Putamen (tissue), 1 donor: ENCODE measurements at places on chromosomes 4 and X.

DNA sequence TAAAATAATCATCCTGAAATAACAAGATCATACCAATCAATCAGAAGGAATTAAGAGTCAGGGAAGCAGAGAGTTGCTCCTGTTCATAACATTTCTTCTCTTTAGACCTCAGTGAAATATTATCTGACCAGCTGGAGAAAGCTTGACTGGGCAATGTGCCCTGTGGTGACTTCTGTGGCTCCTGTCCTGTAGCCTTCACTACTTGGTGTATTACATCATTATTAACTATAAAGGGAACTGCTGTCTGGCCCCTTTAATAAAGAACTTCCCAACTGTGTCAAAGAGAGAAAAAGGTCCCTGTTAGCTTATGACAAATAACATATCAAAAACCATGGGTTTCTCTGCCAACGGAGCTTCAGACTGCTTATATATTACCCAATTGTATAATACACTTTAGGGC is 18.0 kb downstream of the OPHN1 start:
- DNase-seq: no peak

DNA sequence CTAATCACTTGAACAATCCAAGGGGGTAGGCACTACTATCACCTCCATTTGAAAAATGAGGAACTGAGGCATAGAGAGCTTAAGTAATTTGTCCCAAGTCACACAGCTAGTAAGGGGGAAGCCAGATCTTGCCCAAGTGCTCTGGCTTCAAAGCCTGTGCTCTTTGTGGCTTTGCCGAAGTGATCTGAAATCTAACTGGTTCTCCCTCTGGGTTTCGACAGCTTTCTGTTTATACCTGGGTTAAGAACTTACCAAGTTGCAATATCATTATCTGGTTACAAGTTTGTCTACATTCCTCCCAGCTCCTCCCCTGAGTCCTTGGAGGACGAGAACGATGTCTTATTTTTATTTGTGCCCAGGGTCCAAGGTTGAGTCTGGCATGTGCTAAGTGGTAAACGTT is 125.3 kb upstream of the RAI2 start:
- DNase-seq: no peak

DNA sequence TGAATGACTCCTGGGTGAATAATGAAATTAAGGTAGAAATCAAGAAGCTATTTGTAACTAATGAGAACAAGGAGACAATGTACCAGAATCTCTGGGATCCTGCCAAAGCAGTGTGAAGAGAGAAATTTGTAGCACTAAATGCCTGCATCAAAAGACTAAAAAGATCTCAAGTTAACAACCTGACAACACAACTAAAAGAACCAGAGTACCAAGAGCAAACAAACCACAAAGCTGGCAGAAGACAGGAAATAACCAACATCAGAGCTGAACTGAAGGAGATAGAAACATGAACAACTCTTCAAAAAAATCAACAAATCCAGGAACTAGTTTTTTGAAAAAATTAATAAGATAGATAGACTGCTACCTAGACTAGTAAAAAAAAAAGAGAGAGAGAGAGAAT is 8.4 kb downstream of the CFAP299 start:
- no peak for DNase-seq

- no peak for DNase-seq
These were observed 256.8 kb upstream of the ARSJ start for GRCh38 chr4:114236171-114236769.

- DNase-seq: no peak
These were observed 13.1 kb downstream of the DCHS2 start for GRCh38 chr4:154478547-154478946.

GRCh38 chr4:113869743-113870375 is 108.3 kb upstream of the CAMK2D start:
- no peak for DNase-seq

DNA sequence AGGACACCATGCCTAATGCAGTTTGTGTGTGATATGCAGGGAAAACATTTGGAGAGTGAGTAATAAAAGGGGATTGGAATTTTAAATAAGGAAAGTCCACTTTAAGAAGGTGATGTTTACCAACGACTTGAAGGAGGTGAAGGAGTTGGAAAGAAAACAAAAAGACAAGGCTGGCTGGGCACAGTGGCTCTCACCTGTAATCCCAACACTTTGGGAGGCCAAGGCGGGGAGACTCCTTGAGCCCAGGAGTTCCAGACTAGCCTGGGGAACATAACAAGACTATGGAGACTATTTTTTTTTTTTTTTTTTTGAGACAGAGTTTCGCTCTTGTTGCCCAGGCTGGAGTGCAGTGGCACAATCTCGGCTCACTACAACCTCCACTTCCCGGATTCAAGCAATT is 11.0 kb downstream of the NDUFB11 start:
- DNase-seq: no peak

DNA sequence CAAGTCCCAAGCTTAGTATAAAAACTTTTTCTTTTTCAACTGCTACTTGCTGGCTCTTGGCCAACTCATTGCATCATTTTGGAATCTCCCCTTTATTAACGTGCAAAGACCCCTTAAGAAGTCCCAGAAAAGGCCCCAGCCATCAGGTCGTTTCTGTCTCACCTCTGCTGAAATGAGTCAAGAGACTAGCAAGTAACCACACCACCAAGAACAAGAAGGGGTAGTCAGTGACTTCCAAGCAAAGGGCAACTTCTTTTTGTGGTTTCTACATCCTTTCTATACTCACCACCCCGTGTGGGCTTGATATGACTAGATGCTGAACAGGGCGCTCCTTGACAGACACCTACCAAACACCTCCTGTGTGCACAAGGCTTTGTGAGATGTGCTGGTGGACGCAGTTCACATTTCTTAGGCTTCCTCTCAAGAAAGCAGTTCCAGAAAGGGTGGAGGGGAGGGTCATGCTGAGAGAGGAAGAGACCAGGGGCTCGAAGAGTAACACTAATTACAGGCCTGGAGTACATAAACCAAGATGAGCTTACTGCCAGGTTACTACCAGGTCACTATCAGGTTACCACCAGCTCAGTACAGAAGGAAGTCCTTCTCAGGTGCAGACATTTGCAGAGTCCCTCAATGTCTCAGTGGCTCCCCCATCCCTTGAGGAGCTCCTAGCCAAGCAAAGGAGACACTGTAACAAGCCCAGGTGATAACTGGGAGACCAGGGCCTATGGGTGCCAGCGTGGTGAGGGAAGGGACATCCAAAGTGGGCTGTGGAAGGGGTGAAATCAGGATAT is 19.3 kb downstream of the JAKMIP1 start:
- no peak for DNase-seq

GRCh38 chr4:119081943-119082342 is 53.7 kb upstream of the MYOZ2 start:
- DNase-seq: no peak

GRCh38 chr4:172270397-172270796 is 457.2 kb downstream of the GALNTL6 start:
- DNase-seq: no peak

- no peak for DNase-seq
These were observed 192.5 kb upstream of the CLNK start for GRCh38 chr4:10877076-10877475.

- DNase-seq: no peak
These were observed 103.7 kb upstream of the TENM3 start for GRCh38 chr4:182139491-182139890.

DNA sequence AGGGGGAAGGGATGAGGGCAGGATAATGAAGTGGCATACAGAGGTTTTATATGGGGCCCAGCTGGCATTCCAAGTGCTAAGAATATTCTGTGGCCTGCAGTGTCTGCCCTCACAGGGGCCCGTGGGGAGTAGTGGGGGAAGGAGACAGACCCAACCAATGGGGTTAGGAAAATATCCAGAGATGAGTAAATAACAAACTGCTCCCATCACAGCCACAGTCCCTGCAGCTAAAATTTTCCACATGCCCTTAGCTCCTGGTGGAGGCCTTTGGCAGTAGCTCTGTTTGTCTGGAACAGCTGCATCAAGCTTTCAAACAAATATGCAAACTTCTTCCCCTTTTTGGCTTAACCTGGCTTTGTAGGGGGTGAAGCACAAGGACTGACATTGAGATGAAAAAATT is 3.1 kb downstream of the SRPX2 start:
- DNase-seq: no peak

GRCh38 chr4:173413036-173413435 is 14.1 kb upstream of the SCRG1 start:
- no peak for DNase-seq

- no peak for DNase-seq
These were observed 25.6 kb downstream of the ELF4 start for GRCh38 chrX:130084631-130085237.

GRCh38 chr4:125267630-125268029 is 47.1 kb upstream of the FAT4 start:
- no peak for DNase-seq

DNA sequence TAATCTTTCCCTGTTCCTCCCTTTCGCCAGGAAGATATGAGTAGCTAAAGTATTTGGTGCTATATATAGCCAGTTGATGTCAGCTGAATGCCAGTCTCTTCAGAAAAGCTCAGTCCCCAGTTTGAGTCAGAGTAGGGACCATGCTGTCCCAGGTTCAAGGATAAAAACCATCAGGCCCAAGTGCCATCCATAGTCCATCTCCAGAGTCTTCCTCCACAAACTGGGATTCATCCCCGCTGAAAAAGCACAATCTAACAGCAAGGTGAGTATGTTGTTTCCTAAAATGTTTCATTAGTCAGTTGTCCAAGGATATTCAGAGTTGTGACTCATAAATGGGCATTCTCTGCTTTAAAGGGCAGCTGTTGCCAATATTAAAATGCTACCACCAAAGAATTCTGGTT is at the start of gene MYOZ2:
TSS of gene MYOZ2 (plus strand) at position 112 of the 401 bp plus-strand sequence. CDS start 694 bp downstream, outside the sequence.
- no peak for DNase-seq

GRCh38 chr4:127479031-127479622 is 153.6 kb upstream of the INTU start:
- DNase-seq: peak; percentile 11

- no peak for DNase-seq
These were observed 53.8 kb upstream of the USP9X start for GRCh38 chrX:41031256-41031967.

GRCh38 chr4:180058691-180059215 is 2184.4 kb upstream of the TENM3 start:
- DNase-seq: peak; percentile 67
